GM12878 (cell line): ENCODE measurements at places on chromosomes 2 and 18.

DNA sequence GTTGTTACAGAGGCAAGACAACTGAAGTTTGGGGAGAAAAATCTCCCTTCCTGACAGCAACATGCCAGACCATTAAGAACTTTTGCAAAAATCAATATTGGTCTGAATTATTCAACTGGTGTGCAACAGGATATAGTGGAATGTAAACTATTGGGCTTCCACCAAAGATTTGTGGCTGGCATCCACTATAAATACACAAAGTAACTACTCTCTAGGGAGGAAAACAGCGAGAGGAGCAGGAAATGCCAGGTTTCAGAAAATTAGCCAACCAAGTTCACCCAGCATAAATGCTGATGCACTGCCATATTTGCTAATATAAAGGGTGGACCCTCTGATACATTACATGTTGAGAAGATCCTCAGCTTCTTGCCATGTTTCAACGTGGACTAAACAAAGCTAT is 267.6 kb upstream of the LYPD1 start:
- DNase-seq: no peak

DNA sequence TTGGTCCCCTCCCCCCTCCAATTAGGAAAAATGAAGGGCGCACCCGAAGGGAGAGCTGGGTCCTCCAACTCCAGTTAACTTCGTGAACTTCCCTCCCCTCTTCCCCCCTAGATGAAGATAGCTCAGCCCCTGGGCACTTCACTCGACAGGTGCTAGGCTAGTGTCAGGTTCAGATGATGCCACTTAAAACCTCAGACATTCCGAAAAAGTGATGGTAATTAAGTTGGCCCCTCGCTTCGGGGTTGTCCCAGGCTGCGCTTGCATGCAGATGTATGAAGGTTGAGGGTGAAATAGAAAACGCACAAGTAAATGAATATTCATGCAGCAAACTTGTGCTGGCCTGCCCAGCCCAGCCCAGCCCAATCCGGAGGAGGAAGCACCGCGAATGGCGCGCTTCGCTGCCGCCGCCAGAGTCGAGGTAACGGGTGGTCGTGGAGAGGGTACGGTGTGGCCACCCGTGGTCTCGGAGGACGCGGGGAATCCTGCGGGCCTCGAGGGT is 3.0 kb upstream of the GBX2 start:
- DNase-seq: no peak

DNA sequence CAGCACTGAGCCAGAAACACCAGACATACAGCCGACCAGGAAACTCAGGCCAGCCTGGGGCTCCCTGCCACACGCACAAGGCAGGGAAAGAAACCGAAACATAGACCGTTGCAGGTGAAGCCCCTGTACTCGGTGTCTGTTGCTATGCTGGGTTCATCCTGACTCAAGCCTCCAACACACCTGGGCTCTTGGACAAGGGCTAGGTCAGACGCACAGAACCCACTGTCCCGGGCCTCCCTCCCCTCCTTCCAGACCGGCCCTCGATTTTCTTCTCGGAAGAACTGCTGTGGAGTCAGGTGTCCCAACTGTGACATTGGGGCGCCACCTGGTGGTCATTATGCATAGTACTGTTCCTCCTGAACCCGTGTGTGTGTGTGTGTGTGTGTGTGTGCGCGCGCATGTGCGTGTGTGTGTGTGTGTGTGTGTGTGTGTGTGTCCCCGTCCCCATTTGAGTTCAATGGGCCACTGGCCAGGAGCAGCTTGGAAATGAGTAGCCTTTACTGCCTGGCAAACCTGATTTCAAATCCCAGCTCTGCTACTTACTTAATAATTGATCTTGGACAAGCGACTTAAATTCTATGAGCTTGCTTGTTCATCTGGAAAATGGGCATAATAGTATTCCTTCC is 55.4 kb upstream of the GLI2 start:
- peak; percentile 8 for DNase-seq

DNA sequence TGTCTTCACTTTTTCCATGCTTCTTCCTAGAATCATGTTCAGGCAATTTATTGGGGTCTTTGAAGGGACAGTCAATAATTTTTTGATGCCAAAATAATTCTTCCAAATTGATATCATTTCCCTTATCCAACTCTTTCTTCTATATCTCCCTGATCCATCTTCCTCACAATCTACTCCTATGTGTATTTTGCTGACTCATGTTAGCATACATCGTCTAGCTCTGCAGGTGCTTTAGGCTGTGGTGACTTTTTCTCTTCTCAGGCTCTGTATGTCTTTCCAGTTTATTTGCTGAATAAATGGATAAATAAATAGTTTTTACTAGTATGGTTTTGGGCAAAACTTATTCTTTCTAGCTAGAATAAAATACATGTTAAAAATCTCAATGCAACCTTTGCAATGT is 1650.9 kb upstream of the TMEFF2 start:
- DNase-seq: no peak

GRCh38 chr2:158953454-158953853 is 15.0 kb upstream of the TANC1 start:
- no peak for DNase-seq

DNA sequence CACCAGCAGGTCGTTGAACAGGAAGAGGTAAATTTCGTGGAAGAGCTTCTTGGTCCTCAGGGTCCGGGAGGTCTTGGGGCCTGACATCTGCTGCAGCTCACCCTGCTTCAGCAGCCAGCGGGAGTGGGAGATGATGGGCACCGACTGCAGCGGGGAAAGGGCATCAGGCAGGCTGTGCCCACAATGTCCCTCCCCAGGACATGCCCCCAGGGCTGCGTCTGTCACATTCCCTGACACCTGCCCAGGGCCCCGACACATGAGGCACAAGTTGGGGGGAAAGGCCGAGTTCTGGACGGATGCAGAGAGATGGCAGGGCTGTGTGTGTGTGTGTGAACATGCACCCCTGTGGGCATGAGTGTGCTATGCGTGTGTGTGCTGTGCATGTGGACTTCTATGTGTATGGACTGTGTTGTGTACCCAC is 13.9 kb downstream of the SNORC start:
- no peak for DNase-seq

- no peak for DNase-seq
Observed at GRCh38 chr2:196670342-196670741, 30.8 kb downstream of the CCDC150 start.

DNA sequence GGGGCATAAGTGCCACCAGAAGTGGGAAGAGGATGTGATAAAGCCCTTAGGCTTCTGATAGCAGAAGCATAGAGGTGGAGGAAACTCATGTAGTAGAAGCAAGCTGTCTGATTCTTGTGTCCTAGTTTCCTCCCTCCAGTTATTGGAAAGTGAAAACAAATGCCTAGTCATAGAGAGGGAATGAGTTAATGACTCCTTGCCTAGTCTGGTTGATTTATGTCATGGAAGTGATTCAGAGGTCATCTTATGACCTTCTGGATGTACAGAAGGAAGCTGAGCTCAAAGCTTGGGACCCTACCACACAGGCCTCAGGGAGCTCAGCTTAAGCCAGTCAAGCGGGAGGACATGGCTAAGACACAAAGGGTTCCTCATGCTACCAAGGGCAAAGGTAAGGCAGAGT is 232.2 kb downstream of the THSD7B start:
- no peak for DNase-seq

GRCh38 chr2:45000921-45001868 is 8.1 kb downstream of the SIX2 start:
- no peak for DNase-seq

DNA sequence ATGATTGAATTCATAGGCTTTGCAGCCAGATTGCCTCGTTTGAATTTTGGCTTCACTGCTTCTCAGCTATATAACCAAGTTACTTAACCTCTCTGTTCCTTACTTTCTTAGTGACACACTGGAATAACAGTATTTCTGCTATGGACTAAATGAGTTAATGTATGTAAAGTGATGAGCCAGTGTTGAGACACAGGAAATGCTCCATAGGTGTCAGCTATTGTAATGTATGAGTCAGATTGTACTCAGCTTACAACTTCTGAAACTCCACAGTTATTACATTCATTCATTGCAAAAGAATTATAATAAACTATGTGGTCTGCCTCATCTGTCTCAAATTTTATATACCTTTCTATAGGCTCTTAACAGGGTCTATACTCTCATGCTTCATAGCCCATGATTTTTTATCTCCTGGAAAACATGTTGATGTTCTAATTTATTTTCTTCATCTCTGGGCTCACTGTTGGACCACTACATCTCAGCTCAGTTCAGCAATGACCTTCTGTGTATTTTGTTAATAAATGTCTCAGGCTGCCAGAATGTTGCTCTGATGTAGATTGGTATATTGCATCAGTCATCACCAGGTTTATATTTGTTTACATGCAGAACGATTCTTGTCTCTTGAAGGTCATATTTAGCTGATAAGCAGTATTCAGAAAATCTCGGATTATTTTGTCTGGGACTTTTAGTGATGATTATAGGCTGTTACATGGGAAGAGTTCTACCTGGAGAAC is 76.2 kb downstream of the MAP3K20 start:
- no peak for DNase-seq

- no peak for DNase-seq
Observed at GRCh38 chr18:78525366-78526111, 454.1 kb upstream of the SALL3 start.

DNA sequence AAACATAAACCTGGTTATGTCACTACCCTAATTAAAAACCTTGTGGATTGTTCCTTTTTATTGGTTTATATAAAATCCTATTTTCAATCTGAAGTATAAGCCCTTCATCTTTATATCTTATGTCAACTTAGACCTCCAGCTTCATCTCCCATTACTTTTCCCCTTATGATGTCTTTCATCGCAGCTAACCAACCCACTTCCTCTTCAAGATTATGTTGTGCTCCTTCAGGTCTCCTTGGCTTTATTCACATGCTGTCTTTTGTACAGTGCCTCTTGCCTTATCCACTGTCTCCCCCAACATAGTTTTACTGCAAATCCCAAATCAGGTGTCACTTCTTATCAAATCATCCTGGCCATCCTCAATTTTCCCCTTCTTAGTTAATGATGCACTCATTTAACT is 25.9 kb downstream of the MBD5 start:
- DNase-seq: no peak

GRCh38 chr2:106094131-106094841 is 99.8 kb downstream of the UXS1 start:
- DNase-seq: no peak

DNA sequence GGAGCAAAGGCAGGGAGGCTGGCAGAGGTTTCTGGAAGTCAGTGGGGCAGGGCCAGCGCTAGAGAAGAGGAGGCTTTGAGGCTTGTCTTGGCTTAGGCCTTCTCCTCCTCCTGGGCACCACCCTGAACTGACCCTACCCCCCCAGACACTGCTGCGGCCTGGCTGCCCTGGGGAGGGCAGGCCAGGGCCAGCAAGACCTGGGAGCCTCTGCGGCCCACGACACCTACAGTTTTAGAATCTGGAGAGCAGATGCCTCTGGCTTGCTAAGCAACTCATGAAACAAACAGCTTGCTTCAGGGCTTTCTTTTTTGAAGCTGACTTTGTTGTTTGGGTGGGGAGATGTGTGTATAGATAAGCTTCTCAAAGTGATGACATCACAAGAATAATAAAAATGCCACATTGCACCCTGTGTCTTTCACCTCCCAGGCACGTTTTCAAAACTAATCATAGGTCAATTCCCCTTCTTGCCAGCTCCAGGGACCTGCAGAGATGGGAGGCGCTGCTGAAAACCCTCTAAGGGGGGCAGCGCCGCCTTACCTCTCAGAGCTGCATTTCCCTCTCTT is 46.2 kb upstream of the SMAD7 start:
- DNase-seq: no peak

DNA sequence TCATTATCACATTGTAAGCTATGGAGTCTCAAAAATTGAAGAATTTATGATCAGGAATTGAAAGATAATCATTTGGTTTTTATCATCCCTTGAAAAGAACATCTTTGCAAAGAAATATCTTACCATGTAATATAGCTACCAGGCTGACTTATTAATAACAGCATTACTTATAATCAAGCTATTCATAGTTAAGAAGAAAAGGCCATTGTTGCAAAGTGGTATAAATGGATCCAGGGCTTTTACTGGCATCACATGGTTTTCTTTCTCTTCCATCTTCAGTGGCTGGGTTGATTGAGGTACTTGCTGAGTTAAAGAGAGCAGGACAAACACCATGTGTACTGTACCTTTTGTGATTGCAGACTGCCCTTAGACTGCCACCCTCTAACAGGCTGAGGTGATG is 39.6 kb downstream of the MFSD6 start:
- no peak for DNase-seq

DNA sequence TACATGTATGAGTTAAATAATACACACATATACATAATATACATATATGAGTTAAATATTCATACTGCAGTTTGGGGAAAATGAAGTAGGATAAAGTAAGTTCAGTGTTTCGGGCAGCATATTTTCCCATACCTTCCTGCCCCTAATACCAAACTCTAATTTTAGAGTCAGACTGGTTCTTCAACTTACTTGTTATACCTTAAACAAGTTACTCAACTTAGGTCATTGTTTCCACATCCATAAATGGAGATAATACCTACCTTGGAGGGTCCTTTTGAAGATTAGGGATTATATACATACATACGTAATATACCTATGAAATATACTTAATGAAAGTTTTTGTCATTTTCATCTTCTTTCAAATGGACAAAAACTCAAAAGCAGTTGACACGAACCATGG is 8.4 kb downstream of the MEMO1 start:
- no peak for DNase-seq

DNA sequence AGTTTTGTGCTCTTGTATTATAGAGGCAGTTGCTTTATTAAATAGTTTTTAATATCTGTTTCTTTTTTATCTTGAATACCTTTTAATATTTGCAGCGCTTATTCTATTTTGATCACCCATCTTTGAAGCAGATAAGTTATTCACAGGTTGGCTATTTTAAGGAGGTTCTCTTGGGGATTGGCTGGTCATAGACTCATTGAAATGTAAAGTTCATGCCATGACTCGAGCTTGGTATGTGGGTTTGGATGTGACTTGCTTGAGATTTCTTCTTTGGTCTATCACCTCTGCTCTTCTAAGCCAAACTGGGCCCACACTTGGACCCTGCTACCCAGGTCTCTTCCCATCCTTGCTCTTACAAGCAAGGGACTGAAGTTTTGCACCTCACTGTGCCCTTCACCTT is 33.6 kb downstream of the FARP2 start:
- no peak for DNase-seq

DNA sequence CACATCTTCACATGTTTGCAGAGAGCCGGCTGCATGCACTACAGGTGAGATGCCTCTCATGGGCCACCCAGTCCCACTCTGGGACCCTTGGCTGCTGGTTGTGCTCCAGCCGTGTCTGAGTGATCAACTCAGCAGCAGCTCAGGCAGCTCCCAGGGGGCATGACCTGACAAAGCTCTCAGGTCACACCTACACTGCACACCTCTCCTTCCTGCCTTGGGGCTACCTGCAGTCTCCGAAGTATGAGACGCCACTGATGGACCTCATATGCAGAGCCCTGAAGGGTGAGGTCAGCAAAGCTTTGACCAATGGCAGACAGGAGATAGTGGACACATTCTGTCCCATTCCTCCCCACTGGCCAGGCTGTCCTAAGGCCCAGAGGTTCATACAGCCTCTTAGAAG is 51.4 kb downstream of the LBH start:
- no peak for DNase-seq

GRCh38 chr2:98915751-98916358 is 20.2 kb downstream of the CRACDL start:
- DNase-seq: no peak

GRCh38 chr2:49980774-49981173 is 826.5 kb upstream of the FSHR start:
- DNase-seq: no peak

- DNase-seq: no peak
Observed at GRCh38 chr2:232385660-232386489, 7.3 kb downstream of the ALPP start.
